ENCODE measurements at places on chromosomes 2 and 18.

DNA sequence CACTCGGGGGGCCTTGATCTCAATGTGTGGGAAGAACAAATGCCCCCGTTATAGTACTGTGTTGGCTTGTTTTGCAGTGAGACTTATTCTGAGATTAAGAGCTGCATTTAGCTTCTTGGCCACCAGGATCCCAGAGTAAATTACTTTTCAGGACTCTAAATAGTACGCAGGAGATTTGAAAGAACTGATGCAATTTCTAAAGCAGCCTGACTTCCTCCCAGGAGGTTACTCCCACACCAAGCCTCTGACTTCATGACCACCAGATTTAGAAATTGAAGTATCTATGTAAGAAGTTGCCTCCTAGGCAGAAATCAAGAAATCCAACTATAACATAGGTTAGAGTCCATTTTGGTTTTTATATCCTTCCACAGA lies 67.0 kb downstream of the FEZ2 start:
- DNase-seq, result no peak

GRCh38 chr2:205762881-205763280 lies 80.6 kb downstream of the NRP2 start:
- no peak for DNase-seq

DNA sequence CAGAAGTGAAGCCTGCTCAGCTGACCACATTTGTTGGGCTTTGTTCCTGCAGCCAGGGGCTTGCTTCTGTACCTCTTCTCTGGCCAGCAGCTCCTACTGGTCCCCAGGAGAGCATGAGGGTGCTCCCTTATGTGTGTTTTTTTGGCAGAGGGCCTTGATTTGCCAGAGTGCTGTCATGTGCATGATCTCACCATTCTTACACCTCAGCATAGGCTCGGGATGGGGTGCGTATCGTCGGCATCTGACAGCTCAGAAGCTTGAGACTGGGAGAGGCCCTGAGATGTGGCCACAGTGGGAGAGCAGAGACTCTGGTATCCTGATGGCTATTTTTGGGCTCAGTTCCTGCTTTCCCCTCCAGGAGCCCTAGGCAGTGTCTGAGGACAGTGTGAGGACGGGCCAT lies 71.2 kb downstream of the CELF4 start:
- no peak for DNase-seq

- DNase-seq, result no peak
Measured at GRCh38 chr18:79814373-79814772, 16.6 kb downstream of the KCNG2 start.

- DNase-seq, result peak; percentile 54
Measured at GRCh38 chr2:240999873-241000541, 1.6 kb downstream of the SNED1 start.

- DNase-seq, result peak; percentile 64
Measured at GRCh38 chr2:100924520-100925451, 77.3 kb upstream of the RPL31 start.

DNA sequence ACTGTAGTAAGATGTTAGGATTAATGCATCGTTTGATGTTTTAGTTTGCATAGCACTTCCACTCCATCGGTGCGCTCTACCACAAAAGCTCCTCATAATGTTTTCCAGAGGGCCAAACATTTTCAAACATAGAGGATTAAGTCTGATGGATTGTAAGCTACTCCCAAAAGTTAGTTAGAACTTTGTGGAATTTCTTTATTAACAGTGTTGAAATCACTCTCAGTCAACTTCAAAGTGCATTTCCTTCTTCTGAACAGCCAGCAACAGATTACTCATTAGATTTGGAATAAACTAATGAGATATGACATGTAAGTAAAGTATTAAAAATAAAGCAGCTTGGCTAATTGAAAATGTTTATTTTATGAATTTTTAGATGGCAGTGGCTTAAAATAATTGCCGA lies 30.1 kb upstream of the CTAGE1 start:
- DNase-seq, result no peak

- no peak for DNase-seq
Measured at GRCh38 chr2:122808286-122808969, 1053.0 kb downstream of the TSN start.

GRCh38 chr2:227390468-227391256 lies 2.9 kb upstream of the SCYGR1 start:
- DNase-seq, result no peak

All from activated CD8-positive, alpha-beta memory T cell treated with anti-CD3 and anti-CD28 coated beads for 24 hours (primary cell).